ENCODE measurements at places on chromosomes 5 and 9.

- no peak for DNase-seq
These were observed 26.3 kb downstream of the PTGES start for GRCh38 chr9:129726322-129727160.

- no peak for DNase-seq
These were observed 48.9 kb downstream of the IL31RA start for GRCh38 chr5:55900068-55900467.

DNA sequence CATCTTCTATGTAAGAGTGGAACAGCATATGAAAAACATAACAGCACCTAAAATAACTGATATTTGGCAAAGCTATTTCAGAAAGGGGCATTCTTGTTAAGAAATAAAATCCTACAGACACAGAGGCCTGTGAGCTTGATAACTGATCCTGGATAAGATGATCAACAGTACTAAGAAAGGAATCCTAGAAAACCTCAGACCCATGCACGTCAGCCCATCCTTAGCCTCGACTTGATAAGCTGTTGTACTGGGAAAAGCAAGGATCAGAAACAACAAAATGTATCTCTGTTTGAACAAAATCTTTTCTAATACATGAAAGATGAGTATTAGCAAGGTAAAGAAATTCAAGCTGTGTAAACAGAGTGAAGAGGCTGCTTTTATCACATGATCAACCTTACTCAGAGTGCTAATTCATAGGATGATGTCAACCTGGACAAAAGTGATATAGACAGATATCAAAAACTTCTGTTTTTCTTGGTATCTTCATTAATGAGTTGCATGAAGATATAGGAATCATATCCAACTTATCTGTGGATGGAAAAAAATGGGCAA, 15.2 kb downstream of the LIFR start:
- DNase-seq, result no peak

- DNase-seq, result peak; percentile 79
These were observed 61.1 kb upstream of the HRH2 start for GRCh38 chr5:175596761-175597189.

All from putamen (tissue), 1 donor.